T-cell (primary cell): ENCODE measurements at places on chromosomes 5 and 9.

- no peaks in the 10 kb centered on the region for H3K36me3 ChIP-seq
- H3K27me3 ChIP-seq, result no peaks in the 10 kb centered on the region
- H3K4me3 ChIP-seq, result no peak overlapping the region
Measured at GRCh38 chr5:73027816-73028215, 72.0 kb downstream of the FCHO2 start.

DNA sequence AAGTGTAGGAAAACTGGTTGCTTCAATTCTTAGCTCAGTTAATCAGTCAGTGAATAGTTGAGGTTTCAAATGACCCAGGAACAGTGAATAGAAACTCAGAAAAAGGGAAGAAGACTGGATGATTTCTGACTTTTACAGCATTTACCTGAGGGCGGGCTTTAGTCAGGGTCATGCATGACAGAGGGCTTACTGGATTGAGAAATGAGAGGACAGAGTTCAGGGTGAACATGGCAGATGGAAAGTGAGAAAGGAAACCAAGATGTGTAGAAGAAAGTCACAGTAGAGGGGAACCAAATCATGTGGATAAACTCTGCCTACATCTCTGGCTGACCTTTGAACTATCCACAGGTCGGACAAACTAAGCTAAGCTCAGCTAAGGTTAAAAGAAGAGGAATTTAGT lies 596.0 kb downstream of the SEMA5A start:
- no peak for DNase-seq
- no peaks in the 10 kb centered on the region for H3K4me1 ChIP-seq
- no peaks in the 10 kb centered on the region for H3K27me3 ChIP-seq
- no peaks in the 10 kb centered on the region for H3K36me3 ChIP-seq
- no peak overlapping the region for H3K27ac ChIP-seq
- no peak overlapping the region for H3K4me3 ChIP-seq

DNA sequence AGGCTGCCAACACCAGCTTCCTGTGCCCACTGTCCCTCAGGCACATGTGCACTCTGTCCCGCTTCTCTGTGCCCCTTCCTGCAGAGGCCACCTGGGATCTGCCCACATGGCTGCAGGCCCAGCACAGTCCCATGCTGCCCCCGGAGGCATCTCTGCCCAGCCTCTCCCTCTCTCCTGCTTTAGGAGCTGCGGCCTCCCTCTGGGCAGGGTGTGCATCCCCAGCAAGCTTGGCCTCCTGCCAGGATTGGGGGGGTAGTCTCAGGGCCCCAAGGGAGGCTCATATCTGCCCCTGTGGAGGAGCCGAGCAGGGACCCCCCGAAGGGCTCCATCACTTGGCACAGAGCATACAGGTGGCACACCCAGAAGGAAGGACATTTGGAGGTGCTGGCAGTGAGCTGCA lies 24.8 kb downstream of the FLT4 start:
- H3K36me3 ChIP-seq, result no peaks in the 10 kb centered on the region
- peaks cover 13% of the 10 kb centered on the region for H3K27me3 ChIP-seq
- no peak overlapping the region for H3K4me3 ChIP-seq
- DNase-seq, result no peak
- H3K27ac ChIP-seq, result no peak overlapping the region

- H3K27me3 ChIP-seq, result no peaks in the 10 kb centered on the region
- no peak overlapping the region for H3K4me3 ChIP-seq
- no peaks in the 10 kb centered on the region for H3K4me1 ChIP-seq
Measured at GRCh38 chr9:109903515-109904138, 123.6 kb downstream of the PALM2AKAP2 start.

DNA sequence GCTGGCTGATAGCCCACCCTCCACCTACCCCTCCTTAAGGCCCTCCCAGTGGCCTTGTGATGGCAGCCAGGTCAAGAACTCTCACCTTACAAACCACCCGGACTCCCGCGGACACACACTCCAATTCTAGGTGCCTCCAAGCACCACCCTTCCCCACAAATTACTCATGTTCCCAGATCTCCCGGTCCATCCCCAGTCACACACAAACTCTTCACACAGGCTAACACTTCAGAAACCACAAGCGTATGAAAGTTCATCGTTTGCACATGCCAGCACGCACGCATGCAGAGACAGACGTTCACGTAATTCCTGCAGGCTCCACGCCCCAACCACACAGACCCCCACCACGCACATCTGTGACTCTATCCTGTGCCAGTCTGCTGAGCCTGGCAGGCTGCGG lies 18.0 kb downstream of the NR5A1 start:
- H3K36me3 ChIP-seq, result no peaks in the 10 kb centered on the region
- no peak for DNase-seq
- H3K27ac ChIP-seq, result no peak overlapping the region
- no peaks in the 10 kb centered on the region for H3K27me3 ChIP-seq
- no peak overlapping the region for H3K4me3 ChIP-seq
- no peaks in the 10 kb centered on the region for H3K4me1 ChIP-seq
